CD4-positive, alpha-beta T cell (primary cell): ENCODE measurements at places on chromosomes 5 and 9.

DNA sequence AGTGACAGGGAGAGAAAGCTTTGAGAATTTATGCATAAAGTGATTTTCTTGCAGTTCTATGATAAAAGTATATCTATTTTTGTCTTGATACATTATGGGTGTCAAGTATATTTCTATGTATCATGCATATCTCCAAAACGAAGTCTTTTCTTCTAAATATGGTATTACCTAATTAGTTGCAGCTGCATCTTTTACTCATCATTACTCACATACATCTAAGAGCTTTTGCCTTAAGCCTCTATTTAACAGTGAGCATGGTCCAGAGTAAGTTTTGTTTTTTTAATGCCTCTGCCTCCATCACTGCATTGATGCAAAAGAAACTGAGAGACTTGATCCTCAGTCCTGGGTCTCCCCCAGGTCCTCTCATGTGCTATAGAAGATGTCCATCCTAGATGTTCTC lies 40.0 kb upstream of the SMC5 start:
- no peak for DNase-seq

GRCh38 chr5:89313804-89314588 lies 431.0 kb upstream of the MEF2C start:
- DNase-seq = no peak

DNA sequence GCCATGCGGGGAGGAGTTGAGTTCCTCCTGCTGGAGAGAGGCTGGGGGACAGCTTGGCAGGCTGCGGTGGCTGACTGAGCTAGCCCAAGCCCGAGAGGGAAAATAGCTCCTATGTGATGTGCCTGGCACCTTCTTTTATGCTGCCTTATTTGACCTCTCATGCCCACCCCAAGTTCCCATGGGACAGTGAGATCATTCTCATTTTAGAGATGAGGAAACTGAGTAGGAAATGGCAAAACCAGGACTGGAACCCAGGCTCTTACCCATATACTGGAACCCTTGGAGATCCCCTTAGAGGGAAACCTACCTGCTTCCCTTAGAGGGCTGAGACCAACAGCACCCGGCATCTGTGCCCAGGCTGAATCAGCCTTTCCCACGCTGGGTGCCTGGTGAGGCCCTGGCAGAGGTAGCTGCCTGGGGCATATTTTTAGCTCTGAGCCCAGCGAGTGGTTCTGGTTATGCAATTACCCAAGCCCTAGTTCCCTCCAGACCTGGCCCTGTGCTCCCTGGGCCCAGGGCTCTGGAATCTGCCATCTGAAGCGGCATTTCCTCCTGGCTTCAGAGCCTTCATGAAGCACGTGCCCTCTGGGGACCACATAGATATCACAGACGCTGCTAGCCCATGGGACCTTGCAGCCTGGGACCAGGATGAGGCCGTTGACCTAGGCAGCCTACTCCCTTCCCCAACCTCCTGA lies 23.6 kb downstream of the COL27A1 start:
- DNase-seq = no peak

DNA sequence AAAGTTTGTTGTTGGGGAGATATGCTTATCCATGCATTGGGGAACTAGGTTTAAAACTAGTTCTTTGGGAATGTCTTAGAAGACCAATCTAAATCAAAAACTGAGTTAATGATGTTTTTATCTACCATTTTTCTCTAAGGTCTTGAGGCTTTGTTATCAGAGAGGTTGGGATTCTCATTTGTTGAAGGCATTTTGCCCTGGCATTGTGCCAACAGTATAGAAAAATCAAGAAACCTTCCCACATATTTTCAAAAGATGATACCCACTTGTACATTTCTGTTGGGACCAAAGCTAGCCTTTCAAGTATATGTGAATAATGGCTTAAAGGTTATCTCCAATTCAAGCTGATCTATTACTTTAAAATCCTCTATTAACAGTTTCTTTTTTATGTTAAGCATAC lies 419.8 kb upstream of the KIF2A start:
- no peak for DNase-seq

DNA sequence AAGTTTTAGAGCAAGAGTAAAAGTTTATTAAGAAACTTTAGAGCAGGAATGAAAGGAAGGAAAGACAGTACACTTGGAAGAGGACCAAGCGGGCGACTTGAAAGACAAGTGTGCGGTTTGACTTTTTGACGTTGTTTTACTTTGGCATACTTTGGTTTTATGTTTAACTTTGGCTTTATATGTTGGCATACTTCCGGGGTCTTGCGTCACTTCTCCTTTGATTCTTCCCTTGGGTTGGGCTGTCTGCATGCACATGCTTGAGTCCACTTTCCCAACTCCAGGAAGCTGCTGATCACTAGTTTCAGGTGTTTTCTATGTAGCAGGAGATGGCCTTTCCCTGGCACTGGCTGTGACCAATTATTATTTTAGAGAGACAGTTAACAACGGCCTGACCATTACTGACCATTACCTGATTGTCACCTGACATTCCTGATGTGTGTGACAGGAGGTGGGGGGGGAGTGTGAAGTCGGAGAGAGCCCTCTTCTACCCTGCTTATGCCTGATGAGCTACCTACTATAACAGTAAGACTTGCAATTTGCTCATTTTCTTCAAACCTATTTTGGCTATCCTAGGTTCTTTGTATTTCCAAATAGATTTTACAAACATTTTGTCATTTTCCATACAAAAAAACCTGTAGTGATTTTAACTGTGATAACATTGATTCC lies 45.5 kb downstream of the TNFSF8 start:
- DNase-seq = no peak

DNA sequence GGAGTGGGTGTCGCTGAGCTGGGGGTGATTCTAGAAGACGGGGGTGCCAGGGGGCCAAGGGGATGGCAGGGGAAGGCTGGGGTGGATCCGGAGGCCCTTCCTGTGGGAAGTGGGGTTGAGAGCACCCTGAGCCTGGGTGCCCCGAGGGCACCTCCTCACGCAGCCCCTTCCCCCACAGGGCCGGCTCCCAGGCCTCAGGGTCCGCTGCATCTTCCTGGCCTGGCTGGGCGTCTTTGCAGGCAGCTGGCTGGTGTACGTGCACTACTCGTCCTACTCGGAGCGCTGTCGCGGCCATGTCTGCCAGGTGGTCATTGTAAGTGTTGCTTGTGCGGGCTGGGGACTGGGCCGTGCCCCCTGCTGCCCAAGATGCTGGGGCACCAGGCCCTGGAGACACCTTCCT lies 5.0 kb downstream of the DIPK1B start:
- no peak for DNase-seq

DNA sequence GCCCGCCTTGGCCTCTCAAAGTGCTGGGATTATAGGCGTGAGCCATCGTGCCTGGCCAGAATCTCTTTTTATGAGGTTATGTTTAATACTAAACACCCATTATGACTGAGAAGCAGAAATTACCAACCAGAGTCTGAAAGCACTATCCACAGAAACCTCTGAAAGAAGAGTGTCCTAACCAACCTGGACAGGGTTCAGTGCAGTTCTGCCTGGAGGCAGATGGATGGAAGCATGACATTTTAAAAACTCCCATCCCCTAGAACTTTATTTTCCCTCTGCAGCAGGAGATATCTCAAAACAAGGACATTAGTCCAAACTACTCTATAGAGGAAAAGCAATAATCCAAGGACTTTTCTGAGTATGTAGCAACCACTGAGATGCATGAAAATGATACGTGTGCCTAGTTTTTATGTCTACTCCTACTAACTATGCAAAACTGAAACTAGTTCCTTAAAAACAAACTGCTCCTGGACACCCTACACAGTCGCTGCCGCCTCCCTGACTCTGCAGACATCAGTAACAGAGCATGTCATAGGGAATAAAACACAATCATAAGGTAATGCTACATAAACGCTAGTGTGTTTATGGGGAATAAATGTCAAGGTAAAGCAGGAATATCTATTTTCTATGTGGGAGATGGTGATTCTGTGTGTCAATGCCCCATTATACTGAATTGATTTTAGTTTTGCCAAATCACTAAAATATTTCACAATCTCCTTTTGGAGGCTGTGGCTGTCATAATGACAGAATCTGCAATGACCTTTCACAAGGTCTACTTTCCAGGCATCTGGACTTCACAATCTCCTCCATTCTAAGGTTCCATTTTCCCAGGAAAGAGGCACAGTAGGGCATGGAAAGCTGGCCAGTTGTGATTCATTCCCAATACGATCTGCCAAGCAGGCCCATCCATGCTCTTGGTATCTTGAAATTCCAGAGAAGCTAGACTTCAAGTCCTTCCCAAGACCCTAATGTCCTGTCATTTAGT lies 122.8 kb downstream of the SIL1 start:
- no peak for DNase-seq

GRCh38 chr5:10607023-10607665 lies 43.3 kb downstream of the ANKRD33B start:
- no peak for DNase-seq

- no peak for DNase-seq
These were observed 160.2 kb upstream of the FTMT start for GRCh38 chr5:121691478-121691877.

DNA sequence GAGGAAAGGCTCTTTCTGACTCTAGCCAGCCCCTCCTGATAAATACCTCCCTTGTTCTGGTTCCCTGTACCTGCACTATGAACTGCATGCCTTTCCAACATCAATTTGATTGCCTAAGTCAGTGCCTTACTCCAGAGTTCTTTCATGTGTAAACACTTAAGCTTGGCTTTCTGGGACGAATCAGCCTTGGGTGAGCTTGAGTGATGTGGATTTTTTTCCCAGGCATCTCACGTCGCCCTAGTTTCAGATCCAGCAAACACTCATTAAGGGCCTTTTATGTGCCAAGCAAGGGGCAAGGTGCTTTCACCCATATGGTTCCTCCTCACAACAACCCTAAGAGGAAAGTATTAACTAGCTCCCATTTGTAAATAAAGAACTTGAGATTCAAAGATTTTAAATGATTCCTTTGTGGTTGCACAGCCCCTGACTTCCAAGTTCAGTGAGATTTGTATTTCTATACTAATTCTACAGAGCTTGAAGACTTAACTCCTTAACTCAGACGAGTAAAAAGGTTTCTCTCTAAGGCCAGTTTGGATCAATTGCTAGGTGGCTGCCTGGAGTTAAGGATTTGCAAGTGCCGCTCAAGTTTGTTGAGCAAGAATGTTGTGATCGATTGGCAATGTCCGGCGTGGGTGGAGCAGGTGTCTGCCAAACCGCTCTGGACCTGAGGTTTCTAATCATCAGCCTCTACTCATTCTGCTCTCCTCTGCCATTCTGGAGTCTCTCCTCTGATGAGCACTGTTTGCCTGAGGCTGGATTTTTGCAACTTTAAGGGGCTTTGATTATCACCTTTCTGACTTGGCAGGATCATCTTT lies 20.2 kb upstream of the TJP2 start:
- no peak for DNase-seq

- no peak for DNase-seq
These were observed 471.4 kb downstream of the SPOCK1 start for GRCh38 chr5:137027758-137028157.

DNA sequence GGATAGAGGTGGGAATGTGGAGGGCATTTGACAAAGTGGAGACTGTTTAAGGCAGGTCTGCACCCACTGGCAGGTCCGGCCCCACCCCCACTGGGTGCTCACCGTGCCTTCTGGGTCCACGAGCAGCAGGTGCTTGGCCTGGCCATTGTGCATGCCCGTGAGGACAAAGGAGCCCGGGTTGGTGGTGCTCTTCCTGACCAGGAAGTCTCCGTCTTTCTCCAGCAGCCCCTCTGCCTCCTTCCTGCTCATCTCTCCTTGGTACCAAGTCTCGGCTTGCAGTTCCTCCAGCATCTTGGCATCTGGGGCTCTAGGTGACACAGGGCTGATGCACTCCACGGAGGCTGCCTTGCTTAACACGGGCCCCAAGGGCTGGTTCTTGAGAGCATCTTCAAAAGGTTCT lies 46.6 kb downstream of the S1PR3 start:
- no peak for DNase-seq

- no peak for DNase-seq
These were observed 369.0 kb downstream of the ACTL7B start for GRCh38 chr9:108486831-108487230.

DNA sequence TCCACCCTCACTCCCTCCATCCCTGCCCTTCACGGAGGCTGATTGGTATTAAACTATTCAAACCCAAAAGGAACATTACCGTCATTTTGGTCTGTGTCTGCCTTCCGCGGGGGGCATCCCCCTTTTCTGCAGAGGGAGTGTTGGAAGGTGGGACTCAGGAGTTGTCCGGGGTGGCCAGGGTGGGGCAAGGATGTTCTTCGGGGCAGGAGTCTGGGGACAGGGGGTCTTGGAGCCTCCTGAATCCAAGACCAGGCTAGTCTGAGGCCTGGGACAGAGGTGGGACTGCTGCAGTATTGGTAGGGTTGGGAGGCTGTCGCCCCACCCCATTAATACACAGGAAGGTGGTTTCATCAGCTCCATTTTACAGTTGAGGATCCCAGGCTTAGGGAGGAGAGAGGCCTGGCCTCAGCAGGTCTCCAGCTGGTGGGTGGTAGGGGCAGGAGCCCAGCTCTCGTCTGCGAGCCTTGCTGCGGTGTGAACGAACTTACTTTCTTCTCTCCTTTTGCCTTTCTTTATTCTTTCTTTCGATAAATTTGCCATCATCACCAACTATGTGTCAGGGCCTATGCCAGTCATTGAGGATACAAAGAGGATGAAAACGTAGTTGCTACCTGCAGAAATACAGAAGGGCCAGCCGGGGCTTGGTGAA lies 33.8 kb downstream of the DAB2IP start:
- DNase-seq = no peak

- peak; percentile 50 for DNase-seq
These were observed 134.4 kb downstream of the AOPEP start for GRCh38 chr9:94860678-94861588.

DNA sequence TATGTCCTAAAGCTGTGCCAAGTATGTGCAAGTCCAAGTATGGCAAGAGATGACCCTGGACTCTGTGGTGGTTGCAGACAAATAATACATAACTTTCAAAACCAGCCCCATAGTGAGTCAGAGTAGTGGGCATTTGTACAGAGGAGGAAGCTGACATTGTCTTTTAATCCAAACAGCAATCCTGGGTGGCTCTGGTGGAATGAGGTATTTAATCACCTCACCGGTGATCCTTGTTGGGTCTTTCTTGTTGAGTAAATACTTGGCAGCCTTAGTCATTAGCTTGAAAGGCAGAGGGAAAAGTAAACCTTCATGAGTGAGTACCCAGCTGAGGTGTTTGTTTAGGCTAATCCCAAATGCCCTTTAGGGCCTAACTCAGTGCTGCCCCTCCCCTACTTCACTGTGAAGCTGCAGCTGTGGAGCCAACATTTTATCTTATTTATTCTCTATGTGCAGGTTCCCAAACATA lies 148.7 kb upstream of the SLC12A2 start:
- no peak for DNase-seq

GRCh38 chr9:35114113-35114839 lies 1.4 kb downstream of the ATOSB start:
- peak; percentile 67 for DNase-seq

- DNase-seq = no peak
These were observed 61.1 kb upstream of the EQTN start for GRCh38 chr9:27358007-27358406.

DNA sequence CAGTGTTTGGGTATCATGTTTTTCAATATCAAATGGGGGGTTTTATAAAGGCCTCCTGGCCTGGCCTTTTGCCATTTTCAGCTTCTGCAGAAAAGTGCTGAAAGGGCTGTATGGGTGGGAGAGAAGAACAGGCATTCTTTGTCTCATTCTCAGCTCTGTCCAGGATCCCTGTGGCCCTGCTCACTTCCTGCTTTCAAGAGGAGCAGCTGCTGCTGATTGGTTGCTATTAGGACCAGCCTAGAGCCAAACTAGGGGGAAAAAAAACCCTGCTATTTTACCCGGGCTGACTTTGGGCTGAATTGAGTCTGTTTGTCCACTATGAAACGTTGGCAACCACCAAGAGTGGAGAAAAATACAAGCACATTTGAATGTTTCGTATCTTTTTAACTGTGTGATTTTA lies 117.1 kb downstream of the CMYA5 start:
- no peak for DNase-seq

- DNase-seq = no peak
These were observed 21.4 kb downstream of the MEGF10 start for GRCh38 chr5:127311781-127312525.

- no peak for DNase-seq
These were observed 27.1 kb downstream of the MTMR12 start for GRCh38 chr5:32285510-32286138.
